IPS DF 19.7 (cell line): ENCODE measurements at places on chromosomes 11 and 22.

GRCh38 chr11:110035357-110035756 is 57.8 kb upstream of the ZC3H12C start:
- no peak for DNase-seq

DNA sequence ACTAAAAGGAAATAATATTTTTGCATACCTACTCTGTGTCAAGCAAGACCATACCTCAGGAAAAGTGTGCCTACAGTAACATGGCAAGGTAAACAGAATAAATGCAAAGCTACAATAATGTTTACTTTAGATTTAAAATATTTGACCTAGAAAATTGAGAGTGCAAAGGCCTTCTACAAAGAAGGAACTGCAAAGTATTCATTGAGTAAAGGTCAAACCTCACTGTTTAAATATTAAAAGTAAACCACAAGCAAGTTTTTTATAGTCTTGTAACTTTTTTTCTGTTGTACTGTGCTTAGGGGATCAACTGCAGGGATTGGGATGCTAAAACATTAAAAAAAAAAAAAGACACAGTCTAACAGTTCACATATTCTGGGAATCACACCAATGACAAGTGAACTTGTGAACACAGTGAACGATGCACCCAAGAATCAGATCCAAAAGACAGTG is 48.8 kb downstream of the CWF19L2 start:
- DNase-seq = no peak

DNA sequence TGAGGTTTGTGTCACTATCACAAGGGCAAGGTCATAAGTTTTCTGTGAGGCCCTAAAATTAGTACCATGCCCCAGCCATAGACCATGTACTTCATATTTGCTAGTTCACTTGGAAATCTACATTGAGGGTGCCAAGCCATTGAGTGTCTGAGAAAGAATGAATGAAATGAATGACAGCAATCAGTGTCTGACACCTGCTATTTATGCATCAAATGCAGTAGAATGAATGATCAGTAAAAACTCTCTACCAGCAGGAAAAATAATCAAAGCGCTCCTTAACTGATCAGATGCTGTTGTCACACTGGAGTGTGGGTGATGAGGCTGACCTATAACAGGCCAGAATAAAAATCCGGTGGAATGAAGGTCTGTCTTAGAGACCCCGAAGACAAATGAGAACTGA is 467.9 kb upstream of the B3GAT1 start:
- no peak for DNase-seq

DNA sequence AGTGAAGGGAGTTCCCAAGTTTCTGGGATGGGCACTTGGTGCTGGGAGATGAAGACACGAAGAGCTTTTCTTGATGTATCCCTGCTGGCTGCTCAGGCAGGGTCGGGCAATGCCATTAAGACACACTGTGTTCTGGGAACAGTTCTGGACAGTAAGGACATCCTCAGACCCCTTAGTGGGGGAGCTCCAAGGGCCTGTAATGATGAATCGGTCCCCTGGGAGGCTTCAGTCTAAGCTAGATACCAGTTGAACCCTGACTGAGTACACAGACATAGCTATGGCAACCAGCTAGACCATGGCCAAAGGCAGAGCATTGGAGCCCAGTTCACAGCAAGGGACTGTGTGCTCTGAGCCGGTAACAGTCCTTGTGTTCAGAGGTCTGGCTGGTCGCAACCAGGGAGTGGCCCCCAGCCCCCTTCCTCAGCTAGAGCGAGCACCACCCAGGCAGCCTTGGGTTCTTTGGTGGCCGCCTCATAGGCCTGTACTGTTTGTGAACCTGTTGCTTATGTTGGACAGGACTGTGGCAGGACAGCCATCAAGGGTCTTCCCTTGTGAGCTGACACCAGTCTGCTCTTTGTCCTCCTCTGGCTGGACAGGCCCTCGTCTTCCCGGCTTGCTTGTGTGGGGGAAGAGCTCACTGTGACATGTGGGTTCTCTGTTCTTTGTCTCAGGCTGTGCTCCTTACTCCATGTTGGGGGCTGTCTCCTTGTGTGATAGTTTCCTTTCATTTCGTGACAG is 25.0 kb downstream of the MED15 start:
- no peak for DNase-seq

DNA sequence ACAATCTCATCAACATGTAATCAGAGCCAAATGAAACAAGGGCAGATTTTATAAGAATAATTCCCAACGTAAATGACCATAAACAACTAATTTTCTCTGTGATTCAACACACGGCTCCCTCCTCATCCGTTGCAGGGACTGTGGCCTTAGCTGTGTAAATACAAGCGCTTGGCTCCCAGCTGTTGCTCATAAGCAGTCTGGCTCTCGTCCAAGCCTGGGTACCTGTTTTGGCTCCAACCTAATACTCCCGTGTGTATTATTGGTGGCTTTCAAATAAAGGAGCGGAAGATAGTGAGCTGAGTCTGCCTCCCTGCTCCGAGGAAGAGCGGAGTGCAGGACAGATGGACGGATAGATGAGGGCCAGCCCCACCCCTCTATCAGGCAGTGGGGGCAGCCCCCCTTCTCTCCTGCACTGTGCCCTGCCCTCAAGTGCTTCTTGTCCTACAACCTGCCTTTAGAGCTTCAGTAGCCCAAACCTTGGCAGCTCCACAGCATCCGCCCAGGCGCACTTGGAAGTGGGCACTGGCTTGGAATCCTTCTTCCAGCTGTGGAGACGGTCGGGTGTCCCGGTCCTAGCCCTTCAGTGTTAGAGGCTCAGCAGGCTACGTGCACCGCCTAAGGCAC is 670.9 kb downstream of the BRD1 start:
- no peak for DNase-seq

GRCh38 chr22:22460635-22461034 is 47.9 kb downstream of the ZNF280B start:
- no peak for DNase-seq

GRCh38 chr22:31286360-31287255 is 5.7 kb downstream of the PIK3IP1 start:
- DNase-seq = no peak

GRCh38 chr22:28333088-28333487 is 346.6 kb downstream of the TTC28 start:
- no peak for DNase-seq

DNA sequence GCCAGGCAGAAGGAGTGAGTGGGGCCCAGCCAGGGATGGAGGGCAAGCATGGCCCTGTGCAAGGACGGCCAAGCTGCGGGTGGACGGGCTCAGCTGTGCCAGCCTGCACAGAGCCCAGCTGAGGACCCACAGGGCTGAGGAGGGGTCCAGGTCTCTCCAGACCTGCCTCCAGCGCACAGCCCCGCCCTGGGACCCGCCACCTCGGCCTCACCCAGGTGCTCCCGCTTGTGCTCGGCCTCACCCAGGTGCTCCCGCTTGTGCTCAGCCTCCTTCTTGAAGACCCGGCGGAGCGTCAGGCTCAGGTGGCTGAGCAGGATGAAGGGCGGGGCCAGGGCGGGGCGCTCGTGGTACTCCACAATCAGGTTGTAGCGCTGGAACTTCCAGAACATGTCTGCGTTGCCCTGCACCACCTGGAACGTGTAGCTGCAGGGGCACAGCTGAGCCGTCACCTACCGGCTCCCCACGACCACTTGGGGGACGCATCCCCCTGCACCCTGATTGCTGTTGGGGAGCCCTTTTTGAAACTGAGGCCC is 6.4 kb downstream of the TSSC4 start:
- DNase-seq = no peak

DNA sequence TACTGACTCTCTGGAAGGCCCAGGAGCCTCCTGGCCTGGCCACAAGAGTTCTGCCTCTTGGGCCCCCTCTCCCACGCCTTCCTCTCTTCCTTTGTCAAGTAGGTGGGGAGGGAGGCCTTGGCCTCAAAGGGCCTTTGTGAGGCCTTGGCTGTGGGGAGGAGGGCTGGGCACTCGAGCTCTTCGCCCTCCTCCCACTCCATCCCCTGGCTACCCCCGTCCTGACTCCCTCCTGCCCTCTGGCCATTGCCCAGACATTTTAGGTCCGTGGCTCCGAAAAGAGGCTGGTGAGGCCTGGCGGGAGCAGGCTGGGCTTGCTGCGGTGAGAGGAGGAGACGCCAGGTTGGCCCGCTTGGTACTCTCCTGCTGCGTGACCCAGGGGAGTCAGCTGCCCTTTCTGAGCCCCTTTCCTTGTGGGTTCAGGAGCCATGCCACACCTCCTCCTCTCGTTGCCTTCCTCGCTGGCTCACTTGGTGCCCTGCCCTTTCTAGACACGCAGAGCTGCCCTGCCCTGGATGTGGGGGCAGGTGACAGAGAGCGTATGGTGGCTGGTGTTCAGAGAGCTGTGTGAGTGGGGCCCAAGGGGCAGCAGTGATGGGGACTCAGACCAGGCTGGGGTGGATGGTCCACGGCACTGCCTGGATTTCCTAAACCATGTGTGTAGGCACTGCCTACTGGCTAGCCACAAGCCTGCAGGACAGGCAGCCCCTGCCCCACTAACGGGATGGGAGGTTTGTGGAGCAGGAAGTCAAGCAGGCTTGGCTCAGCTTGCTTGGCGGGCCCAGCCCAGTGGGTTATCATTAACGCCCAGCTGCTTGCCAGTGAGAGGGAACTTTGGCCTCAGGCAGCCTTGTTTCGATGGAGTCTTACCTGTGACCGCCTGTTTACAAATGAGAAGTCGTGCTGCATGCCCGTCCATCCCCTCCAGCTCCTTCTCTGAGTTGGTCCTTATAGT is 15.8 kb upstream of the OMP start:
- DNase-seq = no peak

DNA sequence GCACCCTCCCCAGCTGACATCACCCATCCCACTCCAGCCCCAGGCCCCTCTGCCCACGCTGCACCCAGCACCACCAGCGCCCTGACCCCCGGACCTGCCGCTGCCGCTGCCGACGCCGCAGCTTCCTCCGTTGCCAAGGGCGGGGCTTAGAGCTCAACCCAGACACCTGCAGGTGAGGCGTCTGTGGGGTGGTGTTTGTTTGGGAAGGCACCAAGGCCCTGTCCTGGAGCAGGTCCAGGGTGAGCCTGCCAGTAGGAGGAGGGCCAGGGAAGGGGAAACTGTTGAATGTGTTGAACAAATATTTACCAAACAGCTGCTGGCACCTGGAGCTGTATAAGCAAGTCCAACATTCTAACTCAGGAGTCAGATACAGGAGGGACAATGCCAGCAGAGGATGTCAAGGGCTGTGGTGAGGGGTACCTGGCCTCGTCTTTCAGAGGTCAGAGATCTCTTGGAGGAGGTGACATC is 3.1 kb downstream of the VEGFB start:
- no peak for DNase-seq

DNA sequence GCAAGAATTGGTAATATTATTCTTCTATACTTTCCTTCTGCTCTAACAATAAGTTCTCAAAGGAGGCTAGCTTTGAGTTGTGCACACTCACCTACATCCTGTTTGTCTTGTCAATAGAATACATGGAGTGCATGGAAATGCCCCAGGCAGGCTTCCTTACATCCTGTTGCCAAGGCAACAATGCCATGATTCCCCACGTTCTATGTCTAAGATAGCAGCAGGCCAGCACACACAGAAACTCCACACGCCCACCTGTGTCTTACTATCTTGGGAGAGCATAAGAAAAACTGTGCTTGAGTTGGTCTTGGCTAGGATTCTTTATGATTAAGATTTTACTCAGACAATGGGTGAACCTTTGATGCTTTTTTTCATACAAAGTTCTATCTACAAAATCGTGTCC is 379.2 kb downstream of the AASDHPPT start:
- DNase-seq = no peak

- no peak for DNase-seq
Observed at GRCh38 chr22:40334899-40335298, 11.4 kb upstream of the ADSL start.

DNA sequence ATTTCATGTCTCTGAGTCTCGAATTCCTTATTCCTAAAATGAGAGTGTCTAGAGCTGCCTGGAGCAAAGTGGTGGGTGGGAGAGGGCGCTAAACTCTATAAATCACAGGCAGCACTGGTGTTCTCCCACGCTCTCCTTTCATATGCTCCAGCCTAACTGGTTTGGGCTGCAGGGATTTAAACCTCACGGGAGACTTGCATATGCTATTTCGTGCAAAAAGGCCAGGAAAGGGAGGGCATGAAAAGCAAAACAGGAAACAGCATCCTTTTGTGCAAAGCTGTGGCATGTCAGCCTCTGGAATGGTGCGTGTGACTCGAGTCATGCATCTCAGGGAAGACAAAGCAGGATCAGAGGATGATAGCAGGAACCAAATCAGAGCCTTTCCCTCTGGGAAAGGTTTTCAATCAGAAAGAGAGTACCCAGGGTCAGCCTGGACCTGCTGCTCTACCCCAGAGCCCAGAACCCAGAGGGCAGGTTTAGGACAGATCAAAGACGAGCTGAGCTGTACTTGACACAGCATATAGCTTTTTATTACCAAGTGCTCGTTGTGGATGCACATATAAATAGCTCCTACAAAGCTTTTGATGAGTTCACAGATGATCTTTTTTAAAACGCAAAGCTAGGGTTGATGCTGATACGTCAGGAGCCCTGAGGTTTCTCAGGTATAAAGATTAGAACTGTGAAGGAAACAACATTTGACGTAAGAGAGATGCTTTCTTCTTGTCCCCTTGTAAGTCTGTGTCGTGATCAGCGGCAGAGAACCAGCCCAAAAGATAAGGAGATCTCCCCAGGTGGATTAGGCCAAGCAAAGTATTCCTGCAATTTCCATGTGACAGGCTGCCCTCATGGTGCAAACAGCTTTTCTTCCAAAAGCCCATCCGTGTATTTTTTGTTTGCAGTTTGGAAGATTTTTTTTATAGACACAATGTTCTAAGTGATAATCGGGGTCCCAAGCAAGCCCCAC is 46.2 kb upstream of the YWHAH start:
- no peak for DNase-seq

- no peak for DNase-seq
Observed at GRCh38 chr11:65129649-65130441, 4.5 kb downstream of the SYVN1 start.

GRCh38 chr11:50037251-50037650 is 4.6 kb downstream of the OR4C45 start:
- DNase-seq = no peak
